G401 (cell line): ENCODE measurements at places on chromosomes 11 and 22. TPM values are rescaled to one million over a fixed set of nuclear protein-coding genes. Genes with fewer than 3 reads are reported as not detected.

Gene TMEM151A
- 2.8 TPM in 1 of 2 replicates, not detected in the other for total RNA-seq

Gene APOA4
- total RNA-seq: not detected in 2 replicates

Gene TRIM5
- total RNA-seq: 11.1 and 14.3 TPM in 2 replicates

Gene MPZL2
- total RNA-seq: not detected in 2 replicates

Gene RCOR2
- total RNA-seq: 53.3 and 54.9 TPM in 2 replicates

Gene LRRC75B
- 19.3 and 31.3 TPM in 2 replicates for total RNA-seq

Gene CNIH2
- total RNA-seq: 4.4 and 12.4 TPM in 2 replicates

Gene EIF3D
- 455 and 581 TPM in 2 replicates for total RNA-seq

Gene RAD9A
- 20.3 and 38.1 TPM in 2 replicates for total RNA-seq

Gene STIM1
- total RNA-seq: 15.4 and 28.2 TPM in 2 replicates

Gene EMID1
- total RNA-seq: 7.9 and 20.7 TPM in 2 replicates

Gene OR52N5
- not detected in 2 replicates for total RNA-seq

Gene PATE4
- total RNA-seq: not detected in 2 replicates

Gene ACAT1
- 228 and 246 TPM in 2 replicates for total RNA-seq

DNA sequence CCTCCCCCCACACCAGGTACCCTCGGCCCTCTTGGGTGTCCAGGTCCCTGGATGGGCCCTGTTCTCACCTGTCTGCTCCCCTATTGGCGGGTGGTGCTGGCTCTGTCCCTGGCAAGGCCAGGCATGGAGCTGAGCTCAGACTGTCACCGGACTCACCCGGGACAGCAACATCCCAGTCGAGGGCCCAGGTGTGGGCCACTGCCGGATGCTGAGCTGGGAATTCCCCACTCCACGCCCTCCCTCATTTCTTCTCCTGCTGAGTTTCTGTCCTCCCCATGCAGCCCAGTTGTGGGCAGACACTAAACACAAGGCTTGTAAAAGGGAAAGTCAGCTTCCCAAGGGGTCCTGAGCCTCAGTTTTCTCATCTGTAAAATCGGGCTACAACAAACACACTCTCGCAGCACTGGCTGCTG is 2.0 kb upstream of the AP5B1 start:
- DNase-seq: no peak

GRCh38 chr11:110805756-110806155 is 93.5 kb upstream of the ARHGAP20 start:
- no peak for DNase-seq

- peak; percentile 76 for DNase-seq
These were observed 10.1 kb downstream of the CHST1 start for GRCh38 chr11:45655347-45655756.

DNA sequence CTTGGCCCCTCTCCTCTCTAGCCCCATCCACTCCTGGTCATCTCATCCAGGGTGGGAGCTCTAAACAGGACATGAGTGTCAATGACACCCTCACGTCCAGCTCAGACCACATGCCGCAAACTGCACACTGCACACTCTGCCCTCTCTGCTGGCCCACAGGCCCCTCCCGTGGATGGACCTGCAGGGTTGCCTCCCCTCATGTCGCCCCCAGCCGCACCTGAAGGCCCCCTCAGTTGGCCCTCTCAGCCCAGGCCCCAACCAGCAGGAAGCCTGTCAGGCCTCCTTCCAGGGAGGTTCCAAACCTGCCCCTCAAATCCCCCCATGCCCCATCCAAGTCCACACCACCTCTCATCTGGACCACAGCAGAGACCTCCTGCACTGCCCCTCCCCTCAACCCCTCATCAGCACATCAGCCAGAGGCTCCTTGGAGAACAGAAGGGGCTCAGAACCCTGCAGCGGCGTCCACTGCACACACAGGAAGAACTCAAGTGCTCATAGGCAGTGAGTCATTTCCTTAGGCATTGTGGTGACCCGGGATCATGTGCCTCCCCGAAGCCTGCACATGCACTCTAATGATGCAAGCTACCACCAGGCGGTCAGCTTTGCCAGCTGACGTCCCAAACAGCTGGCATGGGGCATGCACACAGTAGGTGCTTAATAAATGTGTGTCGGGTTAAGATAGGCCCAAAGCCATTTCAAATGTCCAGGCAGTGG is 12.9 kb upstream of the CDKN1C start:
- DNase-seq: no peak

DNA sequence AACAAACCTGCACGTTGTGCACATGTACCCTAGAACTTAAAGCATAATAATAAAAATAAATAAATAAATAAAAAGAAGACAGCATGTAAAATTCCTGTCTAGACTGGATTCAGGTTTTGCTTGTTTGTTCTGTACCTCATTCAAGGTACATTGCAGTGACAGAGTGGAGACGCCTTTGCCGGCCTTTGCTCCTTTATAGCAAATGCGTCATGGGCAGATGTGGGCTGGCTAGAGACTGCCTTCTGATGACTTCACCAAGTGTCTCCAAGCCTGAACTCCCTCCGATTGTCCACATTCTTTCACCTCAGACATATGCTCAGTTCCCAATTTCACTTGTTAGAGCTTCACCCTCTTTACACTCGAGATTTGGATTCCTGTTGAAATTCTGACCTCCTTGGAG is 147.8 kb upstream of the ARHGAP20 start:
- no peak for DNase-seq

GRCh38 chr22:24072361-24072760 is 61.3 kb downstream of the CABIN1 start:
- DNase-seq: no peak

DNA sequence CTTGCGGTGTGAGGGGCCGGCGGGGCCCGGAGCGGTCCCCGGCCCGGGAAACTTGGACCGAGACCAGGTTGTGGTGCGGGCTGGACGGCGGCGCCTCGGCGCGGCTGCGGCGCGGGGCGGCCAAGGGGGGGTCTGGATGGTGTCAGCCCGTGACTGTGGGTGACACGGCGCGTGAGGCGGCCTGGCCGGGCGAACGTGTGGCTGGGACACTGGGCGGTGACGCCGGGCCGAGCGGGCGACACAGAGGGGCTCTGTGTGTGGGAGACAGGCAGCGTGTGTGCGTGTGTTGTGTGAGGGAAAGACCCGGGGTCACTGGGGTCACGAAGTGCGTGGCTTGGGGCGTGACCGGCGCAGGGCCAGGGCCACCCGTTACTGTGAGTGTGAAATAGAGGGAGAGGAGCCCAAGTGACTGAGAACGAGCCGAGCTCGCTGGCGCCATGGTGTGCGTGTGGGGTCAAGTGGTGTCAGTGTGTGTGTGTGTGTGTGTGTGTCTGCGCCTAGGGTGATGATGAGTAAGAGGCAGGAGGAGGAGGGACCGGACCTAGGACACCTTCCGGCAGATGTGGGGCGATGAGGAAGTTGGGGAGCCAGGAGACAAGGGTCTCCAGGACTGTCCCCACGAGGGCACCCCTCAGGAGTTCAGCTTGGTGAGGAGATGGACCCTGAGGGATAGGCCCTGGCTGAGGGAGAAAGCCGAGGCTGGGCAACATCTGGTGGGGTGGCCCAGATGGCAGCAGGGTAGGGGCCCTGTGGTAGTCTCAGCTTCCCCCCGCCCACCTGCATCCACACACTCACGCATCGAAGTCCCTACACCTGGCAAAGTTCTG is 817 bp downstream of the RELT start:
- no peak for DNase-seq

- DNase-seq: no peak
These were observed 437 bp downstream of the KIAA0930 start for GRCh38 chr22:45240104-45240809.

DNA sequence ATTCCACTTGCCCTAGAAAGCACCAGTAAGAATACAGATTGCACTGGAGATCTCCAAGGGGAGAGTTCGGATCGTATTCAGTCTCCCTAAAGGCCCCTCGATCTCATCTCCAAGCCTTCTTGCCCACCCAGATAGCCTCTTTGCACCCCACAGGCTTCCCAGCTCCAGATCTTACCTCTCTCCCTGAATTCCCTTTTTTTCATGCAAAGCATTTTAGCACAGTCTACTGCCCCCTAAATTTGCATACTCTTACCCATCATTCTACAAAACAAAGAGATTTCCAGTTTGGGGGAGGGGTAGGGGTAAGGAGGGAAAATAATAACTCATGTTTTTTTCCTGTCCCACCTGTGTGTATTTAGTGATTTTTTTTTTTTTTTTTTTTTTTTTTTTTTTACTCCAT is 105.2 kb downstream of the NAV2 start:
- no peak for DNase-seq

GRCh38 chr11:11348303-11348702 is 4.7 kb downstream of the CSNK2A3 start:
- DNase-seq: no peak

DNA sequence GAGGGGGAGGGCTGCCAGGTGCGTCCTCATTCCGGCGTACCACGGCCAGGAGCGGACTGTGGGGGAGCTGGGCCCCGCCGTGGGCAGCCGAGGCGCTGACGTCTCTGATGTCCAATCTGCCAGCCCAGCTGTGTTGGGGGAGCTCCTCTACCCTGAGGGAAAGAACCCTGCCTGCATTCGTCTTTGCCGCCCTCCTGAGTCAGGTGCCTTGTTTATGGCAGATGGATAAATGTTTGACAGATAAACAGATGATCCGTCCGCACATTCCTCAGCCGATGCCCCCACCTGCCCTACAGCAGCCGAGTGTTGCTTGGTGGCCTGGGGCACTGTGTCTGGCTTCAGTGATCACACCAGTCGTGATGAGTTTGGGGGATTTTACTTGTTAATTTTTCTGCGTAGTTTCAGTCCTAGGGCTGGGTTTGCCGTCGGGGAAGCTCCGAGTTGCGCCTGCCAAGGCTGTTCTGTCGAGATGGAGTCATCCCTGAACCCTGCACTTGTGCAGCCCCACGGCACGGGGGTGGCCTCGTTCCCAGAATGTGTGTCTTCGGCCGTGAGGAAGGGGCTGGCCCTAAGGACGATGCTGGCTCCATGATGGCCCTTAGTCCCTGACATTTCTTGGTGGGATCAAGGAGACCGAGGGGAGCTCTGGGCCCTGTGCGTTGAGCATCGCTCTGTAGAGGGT is 1083.9 kb downstream of the BRD1 start:
- no peak for DNase-seq

DNA sequence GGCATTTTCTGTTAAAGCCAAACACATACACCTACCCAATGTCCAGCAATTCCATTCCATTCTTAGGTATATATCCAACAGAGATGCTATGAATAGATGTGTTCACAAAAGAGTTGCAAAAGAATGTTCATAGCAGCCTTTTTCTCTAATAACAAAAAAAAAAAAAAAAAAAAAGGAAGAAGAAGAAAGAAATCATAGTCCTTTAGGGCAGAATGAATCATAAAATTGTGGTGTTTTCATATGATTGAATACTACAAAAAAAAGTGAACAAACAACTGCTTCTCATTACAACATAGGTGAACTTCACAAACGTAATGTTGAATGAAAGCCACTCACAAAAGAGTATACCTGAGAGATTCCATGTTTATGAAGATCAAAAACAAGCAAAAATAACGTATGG is 66.8 kb upstream of the GRK3 start:
- no peak for DNase-seq

GRCh38 chr11:94804874-94805273 is 36.7 kb downstream of the AMOTL1 start:
- no peak for DNase-seq

- DNase-seq: no peak
These were observed 25.3 kb downstream of the ALG9 start for GRCh38 chr11:111846063-111846462.

- no peak for DNase-seq
These were observed 8.1 kb downstream of the MS4A4A start for GRCh38 chr11:60288531-60288930.
